ENCODE measurements at places on chromosomes 7 and 10.

DNA sequence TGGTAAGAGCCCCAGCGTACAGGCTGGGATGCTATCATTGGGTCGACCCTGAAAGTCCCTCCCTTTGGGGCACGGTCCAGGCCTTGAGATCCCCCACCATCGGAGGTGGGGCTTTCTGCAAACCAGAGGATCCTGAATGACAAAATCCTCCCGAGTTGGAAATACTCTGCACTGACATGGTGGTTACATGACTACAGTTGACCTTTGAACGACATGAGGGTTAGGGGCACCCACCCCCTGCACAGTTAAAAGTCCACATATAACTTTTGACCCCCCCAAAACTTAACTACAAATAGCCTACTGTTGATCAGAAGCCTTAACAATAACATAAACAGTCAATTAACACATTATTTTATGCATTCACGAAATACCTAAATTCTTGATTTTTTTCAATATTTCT is 13.1 kb downstream of the HSPA12A start:
- no peak for DNase-seq

- DNase-seq = no peak
Observed at GRCh38 chr7:2245883-2246675, 4.1 kb downstream of the NUDT1 start.

DNA sequence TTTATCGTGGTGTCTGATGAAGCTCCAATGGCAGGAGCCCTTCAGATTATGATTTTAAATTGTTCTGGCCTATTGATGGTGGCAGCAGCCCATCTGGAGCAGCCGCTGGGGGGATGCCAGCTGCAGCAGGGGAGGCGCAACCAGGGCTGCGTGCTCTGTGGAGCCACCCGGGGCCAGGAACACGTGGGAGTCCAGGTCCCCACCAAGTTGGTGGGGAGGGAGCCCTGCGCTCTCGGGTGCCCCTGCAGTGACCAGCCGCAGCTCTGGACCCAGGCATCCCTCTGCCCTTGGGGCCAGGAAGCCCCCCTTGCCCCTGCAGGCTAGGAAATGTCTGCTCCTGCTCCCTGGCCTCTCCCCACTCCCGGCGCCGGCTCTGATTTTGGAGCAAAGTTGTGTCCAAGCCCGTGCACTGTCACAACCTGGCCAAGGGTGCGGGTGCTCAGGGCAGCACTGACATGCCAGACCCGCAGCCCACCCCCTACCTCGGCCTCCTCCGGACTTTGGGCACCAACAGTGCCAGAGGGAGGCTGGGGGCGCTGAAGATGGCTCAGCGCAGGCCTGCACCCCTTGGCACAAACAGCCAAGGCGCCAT is 147.2 kb upstream of the ADO start:
- DNase-seq = no peak

GRCh38 chr10:5269791-5270190 is 73.2 kb downstream of the AKR1C4 start:
- no peak for DNase-seq

DNA sequence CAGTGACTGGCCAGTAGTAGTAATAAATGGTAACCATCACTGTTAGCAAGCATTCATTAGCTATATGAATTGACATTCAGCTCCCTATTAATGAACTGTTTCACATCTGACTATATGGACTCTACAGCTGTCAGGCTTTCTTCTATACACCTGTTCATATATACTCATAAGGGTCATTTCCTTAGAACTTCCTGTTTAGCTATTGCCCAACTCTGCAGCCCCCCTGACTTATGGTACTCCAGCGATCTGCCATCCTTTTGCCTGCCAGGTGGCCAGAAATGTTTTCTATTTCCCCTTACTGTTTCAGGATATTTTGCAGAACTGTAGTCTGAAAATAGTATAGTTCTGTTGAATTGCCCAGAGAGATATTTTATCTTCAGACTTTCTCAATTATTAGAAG is 56.6 kb downstream of the TASOR2 start:
- DNase-seq = no peak

- no peak for DNase-seq
Observed at GRCh38 chr10:110109511-110109910, 97.9 kb upstream of the MXI1 start.
